Sigmoid colon (tissue), 7 donors: ENCODE measurements at places on chromosomes 1 and 21. TPM values are rescaled to one million over a fixed set of nuclear protein-coding genes. Genes with fewer than 3 reads are reported as not detected.

- DNase-seq, result no peak
- H3K27ac ChIP-seq, result no peak overlapping the region
- H3K36me3 ChIP-seq, result no peaks in the 10 kb centered on the region
- H3K27me3 ChIP-seq, result no peaks in the 10 kb centered on the region
Observed at GRCh38 chr1:229035748-229036082, 235.2 kb upstream of the RAB4A start.

- H3K36me3 ChIP-seq, result no peaks in the 10 kb centered on the region
- no peaks in the 10 kb centered on the region for H3K27me3 ChIP-seq
- no peak for DNase-seq
- H3K27ac ChIP-seq, result no peak overlapping the region
- H3K4me3 ChIP-seq, result no peak overlapping the region
- no peaks in the 10 kb centered on the region for H3K4me1 ChIP-seq
Observed at GRCh38 chr1:7006996-7007871, 222.0 kb downstream of the CAMTA1 start.

DNA sequence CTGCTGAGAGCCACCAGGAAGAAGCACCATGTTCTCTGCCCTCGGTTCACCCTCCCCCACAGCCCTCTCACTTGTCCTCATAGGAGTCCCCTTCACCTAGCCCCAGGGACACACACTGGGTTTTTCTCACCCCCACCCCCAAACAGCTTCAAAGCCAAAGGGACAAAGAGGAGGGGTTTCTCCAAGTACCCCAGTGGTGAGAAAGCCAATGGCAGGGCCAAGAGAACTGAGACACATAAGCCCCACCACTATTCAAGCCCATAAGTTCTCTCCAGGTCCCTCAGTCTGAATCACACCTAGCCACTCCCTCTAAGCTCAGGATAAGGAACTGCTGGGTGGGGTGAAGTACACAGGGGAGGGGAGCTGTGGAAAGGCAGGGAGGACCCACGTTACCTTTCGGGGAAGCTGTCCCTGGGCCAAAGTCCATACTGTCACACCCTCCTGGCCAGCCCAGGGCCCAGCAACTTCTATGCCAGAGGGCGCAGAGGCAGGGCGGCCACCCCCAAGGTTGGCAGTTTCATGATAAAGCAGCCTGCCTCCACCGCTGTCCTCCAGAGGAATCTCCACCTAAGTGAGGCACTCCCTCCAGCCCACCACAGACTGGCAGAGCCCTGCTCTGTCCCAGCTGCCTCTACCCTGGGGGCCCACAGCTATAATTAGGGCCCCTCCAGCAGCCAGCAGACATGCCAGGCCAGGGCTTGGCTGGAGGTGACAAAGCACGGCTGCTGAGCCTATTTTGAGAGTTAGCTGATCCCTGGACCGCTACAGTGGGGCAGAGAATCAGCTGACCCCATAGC is 39.0 kb upstream of the PPP1R15B start:
- H3K36me3 ChIP-seq, result peaks cover 38% of the 10 kb centered on the region
- H3K27me3 ChIP-seq, result no peaks in the 10 kb centered on the region
- H3K4me1 ChIP-seq, result peaks cover 14% of the 10 kb centered on the region
- no peak overlapping the region for H3K4me3 ChIP-seq
- peak overlapping the region; percentile 65 for H3K27ac ChIP-seq
- DNase-seq, result no peak

- H3K27me3 ChIP-seq, result no peaks in the 10 kb centered on the region
- H3K4me3 ChIP-seq, result no peak overlapping the region
- DNase-seq, result no peak
Observed at GRCh38 chr1:205972081-205972480, 28.8 kb upstream of the SLC26A9 start.

DNA sequence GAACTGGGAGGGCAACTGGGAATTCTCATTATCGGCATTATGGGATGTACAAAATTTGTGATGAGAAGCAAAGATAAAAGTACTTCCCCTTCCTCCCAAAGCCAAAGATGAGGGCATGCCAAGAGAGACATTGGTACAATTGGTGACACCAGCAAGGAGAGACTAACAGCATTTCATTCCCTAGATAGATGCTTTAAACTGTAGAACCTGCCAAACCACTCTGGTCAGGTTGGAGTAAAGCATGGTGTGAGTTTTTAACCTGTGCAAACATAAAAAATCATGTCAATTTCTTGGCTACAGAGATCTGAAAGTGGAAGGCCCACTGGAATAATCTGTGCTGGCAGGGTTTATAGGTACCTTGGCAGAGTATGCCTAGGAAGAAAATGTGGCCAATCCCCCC is 19.4 kb downstream of the CTXND2 start:
- no peaks in the 10 kb centered on the region for H3K36me3 ChIP-seq
- H3K27me3 ChIP-seq, result no peaks in the 10 kb centered on the region
- no peak overlapping the region for H3K27ac ChIP-seq

DNA sequence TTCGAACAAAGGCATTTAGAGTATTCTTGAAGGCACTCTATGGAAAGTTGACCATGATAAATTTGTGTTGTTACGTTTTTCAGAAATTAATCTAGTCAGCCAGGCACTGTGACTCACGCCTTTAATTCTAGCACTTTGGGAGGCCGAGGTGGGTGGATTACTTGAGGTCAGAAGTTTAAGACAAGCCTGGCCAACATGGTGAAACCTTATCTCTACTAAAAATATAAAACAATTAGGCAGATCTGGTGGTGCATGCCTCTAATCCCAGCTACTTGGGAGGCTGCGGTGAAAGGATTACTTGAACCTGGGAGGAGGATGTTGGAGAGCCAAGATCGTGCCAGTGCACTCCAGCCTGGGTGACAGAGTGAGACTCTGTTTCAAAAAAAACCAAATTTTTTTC is 130.6 kb upstream of the BRINP3 start:
- DNase-seq, result no peak
- no peaks in the 10 kb centered on the region for H3K27me3 ChIP-seq
- H3K36me3 ChIP-seq, result no peaks in the 10 kb centered on the region
- H3K4me3 ChIP-seq, result no peak overlapping the region
- H3K4me1 ChIP-seq, result no peaks in the 10 kb centered on the region
- no peak overlapping the region for H3K27ac ChIP-seq

- H3K27ac ChIP-seq, result no peak within 1 kb of the TSS
- peaks cover 69% of the 10 kb centered on the region for H3K27me3 ChIP-seq
- peaks cover 49% of the 10 kb centered on the region for H3K4me1 ChIP-seq
Observed at GRCh38 chr1:180229483-180230415, at the start of gene LHX4. LHX4 (plus strand) TSS chr1:180230264; CDS start chr1:180230530, 266 bp downstream.

DNA sequence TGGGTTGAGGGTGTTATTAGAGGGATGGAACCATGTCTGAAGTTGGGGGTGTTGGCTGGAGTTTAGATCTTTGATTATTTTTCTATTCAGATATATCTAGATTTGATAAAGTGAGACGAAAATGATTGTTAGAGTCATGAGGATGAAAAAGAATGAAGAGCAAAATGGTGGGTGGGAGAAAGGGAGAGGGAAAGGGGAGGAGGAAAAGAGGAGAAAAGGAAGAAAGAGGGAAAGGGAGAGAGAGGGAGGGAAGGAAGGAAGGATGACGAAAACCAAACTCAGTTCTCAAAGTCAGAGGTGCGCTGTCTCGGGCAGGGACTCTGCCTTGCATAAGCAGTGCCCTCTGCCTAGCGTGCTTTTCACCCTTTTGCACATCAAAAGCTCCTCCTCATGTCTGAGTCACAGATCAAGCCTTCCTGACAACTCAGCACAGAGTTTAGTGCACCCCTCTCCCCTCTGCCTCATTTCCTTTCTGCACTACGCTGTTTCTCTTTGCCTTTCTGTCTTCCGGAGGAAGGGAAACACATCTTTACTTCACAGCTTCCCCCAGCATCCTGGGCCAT is 225.8 kb upstream of the PROX1 start:
- no peaks in the 10 kb centered on the region for H3K4me1 ChIP-seq
- H3K27ac ChIP-seq, result no peak overlapping the region
- no peak overlapping the region for H3K4me3 ChIP-seq
- H3K36me3 ChIP-seq, result no peaks in the 10 kb centered on the region

GRCh38 chr1:203629507-203630082 is 3.0 kb downstream of the ATP2B4 start:
- H3K36me3 ChIP-seq, result no peaks in the 10 kb centered on the region
- H3K27me3 ChIP-seq, result no peaks in the 10 kb centered on the region
- peak overlapping the region; percentile 88 for H3K4me3 ChIP-seq

DNA sequence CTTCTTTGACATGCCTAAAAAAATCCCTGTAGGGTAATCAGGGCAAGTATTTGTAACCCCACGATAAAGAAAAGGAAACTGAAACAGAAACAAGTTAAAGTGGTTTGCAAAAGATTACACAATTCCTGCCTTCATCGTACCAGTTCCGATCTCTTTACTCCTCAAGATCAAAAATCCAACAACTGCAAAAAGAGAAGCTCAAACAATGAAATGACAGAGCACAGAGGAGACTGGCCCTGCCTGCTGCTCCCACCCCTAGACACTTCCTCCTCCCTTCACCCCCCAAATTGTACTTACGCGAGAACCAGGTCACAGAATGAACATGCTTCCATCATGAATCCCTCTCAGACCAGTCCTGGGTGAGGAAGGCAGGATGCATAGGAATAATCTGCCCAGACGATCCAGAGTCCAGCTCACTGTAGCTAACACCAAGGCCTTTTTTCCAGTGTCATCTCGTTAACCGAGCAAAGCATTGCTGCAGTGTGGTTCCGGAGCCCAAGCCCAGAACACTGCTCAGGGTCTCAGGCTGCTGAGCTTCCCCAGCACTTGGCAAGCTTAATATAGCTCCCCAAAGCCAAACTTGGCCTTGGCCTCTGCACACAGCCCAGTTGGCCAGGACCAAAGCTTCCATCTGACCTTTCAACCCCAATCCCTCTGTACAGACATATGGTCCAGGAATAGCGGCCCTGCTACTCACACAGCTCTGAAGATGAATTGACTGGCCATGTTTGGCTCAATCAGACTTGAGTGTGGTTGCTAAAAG is 20.3 kb downstream of the RXRG start:
- peak overlapping the region; percentile 1 for H3K4me3 ChIP-seq
- no peaks in the 10 kb centered on the region for H3K36me3 ChIP-seq
- H3K4me1 ChIP-seq, result no peaks in the 10 kb centered on the region

GRCh38 chr1:29706936-29707335 is 470.6 kb downstream of the PTPRU start:
- no peaks in the 10 kb centered on the region for H3K4me1 ChIP-seq
- no peaks in the 10 kb centered on the region for H3K36me3 ChIP-seq
- H3K4me3 ChIP-seq, result no peak overlapping the region
- no peak for DNase-seq
- H3K27me3 ChIP-seq, result peaks cover 38% of the 10 kb centered on the region
- no peak overlapping the region for H3K27ac ChIP-seq

DNA sequence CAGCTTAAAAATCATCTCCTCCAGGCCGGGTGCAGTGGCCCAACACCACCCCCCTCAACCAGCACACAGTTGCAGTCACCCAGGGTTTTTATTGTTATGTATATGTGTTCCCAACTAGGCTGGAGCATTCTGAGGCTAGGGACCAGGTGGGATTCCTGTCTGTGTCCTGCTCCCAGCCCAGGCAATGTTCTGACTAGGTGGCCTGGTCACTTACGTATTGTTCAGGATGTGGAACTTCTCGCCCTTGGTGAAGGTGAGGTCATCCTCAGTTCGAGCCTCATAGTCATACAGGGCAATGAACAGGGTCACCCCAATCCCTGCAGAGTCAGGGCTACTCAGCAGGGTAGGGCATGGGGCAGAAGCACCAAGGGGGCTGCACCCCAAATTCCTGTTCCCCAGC is 12.2 kb downstream of the FGR start:
- H3K27ac ChIP-seq, result no peak overlapping the region
- no peaks in the 10 kb centered on the region for H3K27me3 ChIP-seq
- H3K4me3 ChIP-seq, result no peak overlapping the region
- no peaks in the 10 kb centered on the region for H3K4me1 ChIP-seq

DNA sequence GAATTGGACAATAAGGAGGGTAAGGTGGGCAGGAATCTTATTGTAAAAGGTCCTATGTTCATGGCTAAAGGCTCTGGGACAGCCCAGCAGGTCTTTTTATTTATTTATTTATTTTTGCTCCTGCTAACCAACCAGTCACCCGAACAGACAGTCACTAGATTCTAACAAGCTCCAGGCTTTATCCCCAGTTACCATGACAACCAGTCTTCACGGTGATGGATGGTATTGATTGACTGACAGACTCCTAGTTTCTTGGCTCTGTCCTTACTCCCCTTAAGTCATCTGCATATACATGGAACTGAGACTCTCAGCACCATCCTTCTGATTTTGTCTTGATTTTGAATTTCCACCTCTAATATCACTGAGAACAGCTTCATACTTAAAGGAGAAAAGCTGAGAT is 44.3 kb downstream of the C8A start:
- DNase-seq, result no peak
- H3K36me3 ChIP-seq, result no peaks in the 10 kb centered on the region
- H3K4me3 ChIP-seq, result no peak overlapping the region
- H3K4me1 ChIP-seq, result no peaks in the 10 kb centered on the region

GRCh38 chr1:116006486-116006964 is 30.2 kb downstream of the SLC22A15 start:
- no peaks in the 10 kb centered on the region for H3K27me3 ChIP-seq
- H3K36me3 ChIP-seq, result no peaks in the 10 kb centered on the region
- no peak overlapping the region for H3K27ac ChIP-seq

- H3K4me3 ChIP-seq, result no peak overlapping the region
- DNase-seq, result peak; percentile 79
- peaks cover 8% of the 10 kb centered on the region for H3K4me1 ChIP-seq
- H3K27ac ChIP-seq, result peak overlapping the region; percentile 65
Observed at GRCh38 chr1:99685516-99686180, 39.7 kb downstream of the PALMD start.

- H3K4me3 ChIP-seq, result no peak overlapping the region
- no peaks in the 10 kb centered on the region for H3K27me3 ChIP-seq
- H3K4me1 ChIP-seq, result no peaks in the 10 kb centered on the region
- no peaks in the 10 kb centered on the region for H3K36me3 ChIP-seq
- no peak for DNase-seq
- no peak overlapping the region for H3K27ac ChIP-seq
Observed at GRCh38 chr1:181742426-181742825, 259.1 kb downstream of the CACNA1E start.

GRCh38 chr1:84141182-84142003 is 2.7 kb upstream of the PRKACB start:
- H3K27ac ChIP-seq, result no peak overlapping the region
- H3K36me3 ChIP-seq, result no peaks in the 10 kb centered on the region
- no peaks in the 10 kb centered on the region for H3K27me3 ChIP-seq
- no peaks in the 10 kb centered on the region for H3K4me1 ChIP-seq
- H3K4me3 ChIP-seq, result no peak overlapping the region

DNA sequence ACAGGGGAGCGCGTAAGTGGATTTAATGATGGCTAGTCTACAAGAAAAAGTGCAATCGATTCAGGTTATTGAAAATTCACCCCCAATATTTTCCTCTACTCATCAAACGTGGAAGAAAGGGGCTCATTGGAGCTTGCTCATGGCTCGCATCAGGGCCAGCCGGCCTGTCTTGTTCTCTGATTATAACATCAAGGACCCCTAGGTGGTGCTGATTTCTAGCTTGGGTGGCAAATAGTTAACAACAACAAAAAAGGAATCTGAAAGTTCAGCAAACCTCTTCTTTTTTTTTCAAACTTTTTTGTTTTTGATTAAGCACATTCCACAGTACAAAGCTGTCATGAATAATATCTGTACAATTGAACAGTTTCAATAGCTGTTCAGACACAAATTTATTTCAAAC is 35.8 kb upstream of the SOD1 start:
- H3K4me1 ChIP-seq, result no peaks in the 10 kb centered on the region
- no peaks in the 10 kb centered on the region for H3K27me3 ChIP-seq
- no peaks in the 10 kb centered on the region for H3K36me3 ChIP-seq
- H3K4me3 ChIP-seq, result no peak overlapping the region
- H3K27ac ChIP-seq, result no peak overlapping the region

OTUD3 gene
- 8.9 TPM for total RNA-seq

MAP10 gene
- total RNA-seq, result 2.5 TPM

FGR gene
- total RNA-seq, result 9.1 TPM

NTNG1 gene
- 10.5 TPM for total RNA-seq

ACTL8 gene
- total RNA-seq, result not detected

VPS13D gene
- total RNA-seq, result 49.7 TPM

CSF3R gene
- 7.5 TPM for total RNA-seq

TGFB2 gene
- 6.3 TPM for total RNA-seq

IGFN1 gene
- total RNA-seq, result not detected
